Stimulated activated CD8-positive, alpha-beta memory T cell treated with anti-CD3 and anti-CD28 coated beads, Interleukin-4, amount 100 ng/mL, for 1 hour (primary cell): ENCODE measurements at places on chromosomes 6 and 20.

DNA sequence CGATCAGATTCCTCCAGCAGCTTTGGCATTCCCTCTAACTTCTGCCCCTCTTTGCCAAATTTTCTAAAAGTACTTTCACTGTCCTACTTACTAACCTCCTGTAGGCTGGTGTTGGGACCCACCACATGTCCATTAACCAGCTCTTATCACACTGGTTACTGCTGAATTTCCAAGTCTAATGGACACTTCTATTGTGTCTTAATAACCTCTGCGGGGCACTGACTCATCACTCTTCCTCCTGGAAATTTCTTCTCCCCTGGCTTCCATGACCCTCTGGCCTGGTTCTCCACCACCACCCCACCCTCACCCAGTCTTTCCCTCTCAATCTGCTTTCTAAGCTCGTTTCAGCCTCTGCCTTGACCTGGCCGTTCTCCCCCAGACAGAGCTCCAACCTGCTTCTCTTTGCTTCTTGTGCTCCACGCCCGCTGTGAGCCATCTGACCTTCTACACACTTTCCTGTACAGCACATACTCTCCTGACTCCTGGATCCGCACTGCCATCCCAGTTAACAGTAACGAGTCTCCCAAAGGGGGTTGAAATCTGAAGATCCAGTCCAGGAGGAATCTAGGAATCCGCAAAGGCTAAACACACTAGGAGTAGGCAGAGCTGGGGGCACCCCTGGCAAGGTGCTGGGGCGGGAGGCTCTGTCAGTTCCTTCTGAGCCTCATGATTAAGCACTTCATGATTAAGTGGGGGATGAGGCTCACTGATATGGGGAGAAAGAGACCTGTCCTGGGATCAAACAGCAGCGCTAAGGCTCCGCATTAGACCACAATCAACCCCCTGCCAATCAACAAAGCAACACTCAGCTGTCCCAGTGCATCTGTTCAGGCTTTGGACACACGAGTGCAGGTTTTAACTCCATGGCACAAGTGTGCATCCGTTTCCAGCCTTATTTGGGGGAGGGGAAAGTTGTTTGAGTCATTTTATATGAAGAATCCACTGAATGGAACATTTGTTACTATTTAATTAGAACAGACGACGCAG lies 146.3 kb downstream of the LY86 start:
- no peak for DNase-seq

DNA sequence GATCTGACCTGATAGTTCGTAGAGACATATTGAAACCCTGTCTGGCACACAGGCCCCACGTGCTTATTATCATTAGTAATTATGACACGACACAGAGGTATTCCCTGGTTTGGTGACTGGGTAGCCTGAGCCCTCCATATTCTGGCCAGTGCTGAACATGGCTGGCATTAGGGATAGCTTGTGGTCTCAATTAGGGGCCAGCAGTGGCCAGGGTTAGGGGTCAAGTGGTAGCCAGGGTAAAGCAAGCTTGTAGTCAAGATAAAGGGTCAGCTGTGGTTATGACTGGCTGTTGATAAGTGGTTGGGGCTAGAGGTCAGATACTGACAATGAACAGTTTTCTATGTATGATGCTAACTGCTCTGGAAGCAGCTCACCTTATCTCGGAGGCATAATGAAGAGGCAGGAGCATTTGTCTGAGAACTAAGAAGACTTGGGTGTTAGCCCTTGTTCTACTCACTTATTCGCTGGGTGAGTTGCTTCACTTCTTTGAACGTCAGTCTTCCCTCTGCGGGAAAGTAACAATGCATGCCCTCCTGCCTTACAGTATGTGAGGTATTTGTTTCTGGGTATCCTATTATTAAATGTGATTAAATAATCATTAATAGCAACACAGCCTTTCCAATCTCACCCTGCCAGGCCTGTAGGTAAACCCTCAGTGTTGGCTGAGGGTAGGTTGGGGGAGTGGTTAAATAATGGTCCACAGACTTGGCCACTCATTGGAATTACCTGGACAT lies 66.7 kb downstream of the VEGFA start:
- DNase-seq = no peak

DNA sequence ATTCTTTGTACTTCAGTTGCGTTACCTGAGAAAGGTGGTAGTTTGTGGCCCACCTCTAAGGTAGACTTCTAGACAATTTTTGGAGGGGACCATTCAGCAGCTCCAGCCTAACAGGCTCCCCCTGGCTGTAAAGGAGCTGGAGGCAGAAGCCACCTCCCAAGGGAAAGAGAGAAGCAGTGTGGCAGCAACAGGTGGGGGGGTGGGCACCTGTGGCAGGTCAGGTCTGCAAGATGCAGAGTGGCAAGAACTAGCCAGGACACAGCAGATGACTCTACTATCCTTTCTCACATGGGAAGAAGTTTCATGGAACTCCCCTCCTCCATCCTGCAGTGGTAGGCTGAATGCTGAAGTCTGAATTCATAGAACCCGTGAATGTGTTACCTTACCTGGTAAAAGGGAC lies 148.3 kb upstream of the DTNBP1 start:
- no peak for DNase-seq

DNA sequence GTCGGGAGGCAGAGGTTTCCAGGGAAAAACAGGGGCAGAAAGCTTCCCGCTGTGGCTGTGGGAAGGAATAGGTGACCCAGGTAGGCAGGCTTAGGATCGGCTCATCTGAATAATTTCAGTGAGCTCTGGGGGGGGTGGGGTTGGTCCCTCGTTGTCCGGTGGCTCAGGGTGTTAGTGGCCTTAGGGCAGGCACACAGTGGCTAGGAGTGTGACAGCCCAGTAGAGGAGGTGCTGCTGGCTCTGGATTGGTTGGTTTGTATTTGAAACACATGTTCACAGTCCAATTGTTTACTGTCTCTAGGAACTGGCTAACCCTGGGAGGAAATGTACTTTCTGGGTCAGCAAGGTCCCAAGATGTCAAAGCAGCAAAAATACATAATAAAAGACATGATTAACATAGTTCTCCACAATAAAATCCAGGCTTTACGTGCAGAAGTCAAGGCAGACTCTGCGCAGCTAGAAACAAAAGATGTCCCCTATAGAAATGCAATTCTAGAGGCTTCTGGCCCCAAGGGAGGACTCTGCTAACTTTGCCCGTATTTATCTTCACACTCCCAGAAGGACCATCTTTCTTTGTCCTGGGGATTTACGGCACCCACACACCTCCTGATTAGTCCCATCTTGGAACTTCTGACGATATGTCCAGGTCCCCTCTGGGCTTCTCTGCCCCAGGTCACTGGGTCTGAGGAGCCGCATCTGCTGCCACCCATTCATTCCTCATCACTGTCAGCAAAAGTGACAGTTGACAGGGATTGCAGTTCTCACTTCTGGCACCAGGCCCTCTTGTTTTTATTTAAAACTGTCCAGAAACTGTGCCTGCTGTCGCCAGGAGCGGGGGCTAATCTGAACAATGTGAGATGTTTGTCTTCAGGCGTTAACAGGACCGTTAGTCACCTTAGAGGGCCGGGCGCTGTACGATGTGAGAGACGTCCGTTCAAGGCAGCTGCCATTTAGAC lies 18.7 kb downstream of the MOCS3 start:
- DNase-seq = no peak

GRCh38 chr20:54251096-54251495 lies 43.2 kb downstream of the PFDN4 start:
- no peak for DNase-seq

DNA sequence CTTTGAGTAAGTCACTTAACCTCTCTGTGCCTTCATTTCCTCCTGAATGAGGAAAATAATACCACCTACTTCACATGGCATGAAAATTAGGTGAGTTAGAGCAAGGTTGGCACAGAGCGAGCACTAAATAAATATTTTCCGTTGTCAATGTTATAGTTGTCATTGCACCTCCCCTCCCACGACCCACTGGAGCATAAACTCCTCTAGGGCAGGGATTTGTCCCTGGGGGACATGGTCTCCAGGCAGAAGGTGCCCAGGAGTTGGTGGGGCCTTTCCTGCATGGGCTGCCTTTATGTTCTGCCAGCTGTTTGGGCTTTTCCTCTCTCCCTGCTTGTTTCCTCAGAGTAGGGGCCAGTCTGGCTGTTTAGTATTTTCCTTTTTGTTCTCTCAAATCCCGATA lies 1.3 kb upstream of the ANGPT4 start:
- no peak for DNase-seq

GRCh38 chr6:129598244-129599187 lies 111.5 kb downstream of the ARHGAP18 start:
- DNase-seq = no peak

- DNase-seq = no peak
These were observed 70.3 kb upstream of the RALGAPA2 start for GRCh38 chr20:20782755-20783154.

DNA sequence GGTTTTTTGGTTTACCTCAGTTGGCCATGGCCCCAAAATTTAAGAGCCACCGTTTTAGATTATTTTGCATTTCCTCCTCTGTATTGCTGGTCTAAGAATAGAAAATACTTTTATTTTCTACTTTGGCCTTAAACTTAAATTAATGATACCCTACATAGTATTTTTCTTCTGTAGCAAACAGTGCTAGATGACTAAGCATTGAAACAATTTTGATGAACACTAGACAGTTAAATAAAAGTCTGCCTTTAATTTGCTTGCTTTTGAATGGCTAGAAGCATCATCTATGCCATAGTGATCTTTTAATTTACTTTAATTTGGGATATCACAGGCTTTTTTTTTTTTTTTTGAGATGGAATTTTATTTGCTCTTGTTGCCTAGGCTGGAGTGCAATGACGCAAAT lies 106.4 kb downstream of the CD109 start:
- DNase-seq = no peak

- DNase-seq = no peak
These were observed 51.8 kb downstream of the SLC35B3 start for GRCh38 chr6:8383584-8383983.

- no peak for DNase-seq
These were observed 4.0 kb upstream of the NR2E1 start for GRCh38 chr6:108161724-108162282.
